Mammary epithelial cell (primary cell): ENCODE measurements at places on chromosomes 3 and 15. TPM values are rescaled to one million over a fixed set of nuclear protein-coding genes. Genes with fewer than 3 reads are reported as not detected.

DNA sequence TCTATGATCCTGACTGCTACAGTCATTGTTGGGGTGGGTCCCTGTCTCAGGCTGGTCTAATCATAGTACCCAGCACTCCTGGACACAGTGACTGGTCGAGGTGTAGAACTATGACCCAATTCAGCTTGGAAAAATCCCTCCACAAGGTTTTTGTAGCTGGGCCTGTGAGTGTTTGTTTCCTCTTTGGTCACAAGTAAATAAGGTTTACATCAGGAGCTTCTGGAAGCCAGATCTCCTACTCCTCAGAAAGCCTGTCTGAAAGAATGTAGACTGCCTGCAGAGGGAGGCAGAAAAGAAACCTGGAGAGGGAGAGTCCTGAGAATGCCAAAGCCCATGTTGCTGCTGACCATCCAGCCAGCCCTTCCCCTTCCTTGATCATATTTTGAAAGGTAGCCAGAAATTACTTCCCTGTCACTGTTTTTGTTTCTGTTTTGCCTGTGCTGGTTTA lies 123.2 kb downstream of the RAP2B start:
- DNase-seq, result peak; percentile 30

DNA sequence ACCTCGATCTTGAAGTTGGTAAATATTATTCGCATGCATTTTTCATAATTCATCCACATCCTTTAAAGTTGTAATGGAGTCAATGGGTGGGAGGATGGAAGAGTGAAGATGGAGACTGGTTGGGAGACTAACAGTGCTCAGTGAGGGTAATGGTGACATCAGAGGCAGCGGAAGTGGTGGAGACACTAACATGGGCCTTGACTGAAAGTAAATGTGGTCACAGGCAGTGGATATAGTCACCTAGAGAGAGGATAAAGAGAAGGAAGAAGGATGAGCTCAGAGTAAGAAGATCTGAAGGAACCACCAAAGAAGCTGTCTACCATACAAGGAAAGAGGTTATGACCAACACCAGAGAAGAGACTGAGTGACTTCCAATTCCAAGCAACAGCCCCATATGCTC lies 281.6 kb upstream of the STT3B start:
- DNase-seq, result no peak

GRCh38 chr15:71916834-71917233 lies 106.5 kb downstream of the NR2E3 start:
- DNase-seq, result no peak

GRCh38 chr3:132625613-132626012 lies 28.5 kb downstream of the ACKR4 start:
- no peak for DNase-seq

- no peak for DNase-seq
These were observed 100.8 kb upstream of the AZI2 start for GRCh38 chr3:28449398-28449797.

GRCh38 chr15:55124616-55125015 lies 72.1 kb downstream of the RSL24D1 start:
- DNase-seq, result no peak

Gene ZKSCAN7
- 0.88 TPM for polyA plus RNA-seq

Gene GNAT1
- polyA plus RNA-seq, result 0.05 TPM

Gene DVL3
- 20.4 TPM for polyA plus RNA-seq

Gene CD96
- polyA plus RNA-seq, result 0.09 TPM
